Globus pallidus (tissue), 1 donor: ENCODE measurements at places on chromosomes 11 and 22.

- DNase-seq = no peak
These were observed 18.2 kb upstream of the MUC5AC start for GRCh38 chr11:1139441-1140083.

DNA sequence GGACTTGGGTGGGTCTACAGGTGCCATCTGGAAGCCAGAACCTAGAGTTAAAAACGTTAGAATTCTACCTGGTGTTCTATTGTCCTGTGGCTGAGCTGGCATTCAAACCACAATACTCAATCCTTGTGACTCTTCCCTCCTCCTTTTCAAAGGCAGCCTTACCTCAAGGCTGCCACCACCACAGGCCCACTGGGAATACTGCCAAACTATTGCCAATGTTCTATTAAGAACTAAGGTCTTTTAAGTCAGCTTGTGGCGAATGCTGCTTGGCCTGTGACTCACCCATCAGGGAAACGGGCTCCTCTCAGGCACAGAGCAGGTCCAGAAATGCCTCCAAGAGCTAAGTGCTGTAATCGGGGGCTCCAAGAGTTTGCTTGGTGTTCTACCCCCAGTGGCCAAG lies 1008.4 kb downstream of the JRKL start:
- DNase-seq = no peak

- DNase-seq = no peak
These were observed 687 bp downstream of the ZNF202 start for GRCh38 chr11:123740787-123741158.

DNA sequence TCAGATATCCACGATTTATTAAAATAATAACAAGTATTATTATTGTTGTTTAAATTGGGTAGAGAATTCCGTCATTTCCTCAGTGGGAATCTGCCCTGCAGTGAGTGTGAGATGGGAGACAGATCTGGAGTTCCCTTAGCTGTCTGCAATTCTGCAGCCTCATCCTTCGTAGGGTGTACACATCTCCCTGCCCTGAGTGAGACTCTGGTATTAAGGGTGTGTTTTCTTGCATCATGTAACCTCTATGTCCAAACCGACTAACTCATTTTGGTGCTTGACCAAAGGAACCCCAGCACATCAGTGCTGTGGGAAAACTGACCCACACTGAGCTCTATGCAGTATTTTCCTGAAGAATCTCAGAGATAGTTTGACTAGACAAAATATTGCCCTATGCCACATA lies 157.6 kb downstream of the LDLRAD3 start:
- DNase-seq = no peak

DNA sequence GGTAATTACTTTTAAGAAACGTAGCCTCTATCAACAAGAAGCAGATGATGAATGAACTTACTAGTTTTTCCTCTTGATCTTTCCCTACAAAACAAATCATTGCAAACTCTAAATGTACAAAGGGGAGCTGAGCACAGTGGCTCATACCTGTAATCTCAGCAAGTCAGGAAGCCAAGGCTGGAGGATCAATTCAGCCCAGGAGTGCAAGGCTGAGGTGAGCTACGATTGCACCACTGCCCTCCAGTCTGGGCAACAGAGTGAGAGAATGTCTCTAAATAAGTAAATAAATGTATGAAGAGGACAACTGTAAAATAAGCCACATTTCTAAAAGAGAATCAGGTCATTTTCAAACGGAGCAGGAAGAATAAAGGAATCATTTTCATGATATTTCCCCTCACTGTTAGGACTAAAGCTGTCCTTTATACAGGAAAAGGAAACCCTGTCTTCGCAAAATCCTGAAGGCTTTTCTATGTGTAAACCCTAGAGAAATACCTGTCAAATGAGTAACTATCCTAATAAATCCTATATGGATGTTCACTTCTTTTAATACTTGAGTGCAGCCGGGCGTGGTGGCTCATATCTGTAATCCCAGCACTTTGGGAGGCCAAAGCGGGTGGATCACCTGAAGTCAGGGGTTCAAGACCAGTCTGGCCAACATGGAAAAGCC lies 41.2 kb downstream of the RRAS2 start:
- no peak for DNase-seq

GRCh38 chr11:119684361-119685110 lies 44.5 kb downstream of the NECTIN1 start:
- DNase-seq = no peak

DNA sequence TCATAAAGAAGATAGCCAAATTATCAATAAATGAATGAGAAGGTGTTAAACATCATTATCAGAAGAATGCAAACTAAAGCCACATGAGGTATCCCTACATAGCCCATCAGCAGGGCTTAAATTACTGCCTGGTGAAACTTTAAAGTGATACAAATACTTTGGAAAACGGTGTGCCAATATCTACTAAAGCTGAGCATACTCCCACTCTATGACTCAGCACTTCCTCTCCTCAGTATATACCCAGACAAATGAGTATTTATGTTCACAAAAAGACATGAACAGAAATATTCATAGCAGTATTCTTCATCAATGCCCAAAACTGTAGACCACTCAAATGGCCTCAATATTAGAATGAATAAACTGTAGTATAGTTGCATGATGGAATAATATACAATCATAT lies 284.6 kb upstream of the ZC3H12C start:
- DNase-seq = no peak

DNA sequence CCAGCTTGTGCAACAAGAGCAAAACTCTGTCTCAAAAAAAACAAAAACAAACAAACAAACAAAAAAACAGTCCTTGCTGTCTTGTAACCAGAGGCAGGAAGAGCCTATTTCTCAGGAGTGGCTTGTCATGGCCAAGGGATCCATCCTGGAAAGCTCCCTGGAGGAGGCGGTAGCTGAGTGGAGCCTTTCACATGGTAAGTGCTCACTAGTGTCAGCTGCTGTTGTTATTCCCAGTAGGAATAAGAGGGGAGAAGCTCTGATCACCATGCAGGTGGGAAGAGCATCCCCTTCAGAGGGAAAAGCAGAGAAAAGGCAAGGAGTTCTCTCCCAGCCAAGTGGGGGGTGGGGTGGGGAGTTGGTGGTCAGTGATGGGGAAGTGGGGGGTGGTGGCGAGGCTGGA lies 54.6 kb upstream of the WNT7B start:
- no peak for DNase-seq

DNA sequence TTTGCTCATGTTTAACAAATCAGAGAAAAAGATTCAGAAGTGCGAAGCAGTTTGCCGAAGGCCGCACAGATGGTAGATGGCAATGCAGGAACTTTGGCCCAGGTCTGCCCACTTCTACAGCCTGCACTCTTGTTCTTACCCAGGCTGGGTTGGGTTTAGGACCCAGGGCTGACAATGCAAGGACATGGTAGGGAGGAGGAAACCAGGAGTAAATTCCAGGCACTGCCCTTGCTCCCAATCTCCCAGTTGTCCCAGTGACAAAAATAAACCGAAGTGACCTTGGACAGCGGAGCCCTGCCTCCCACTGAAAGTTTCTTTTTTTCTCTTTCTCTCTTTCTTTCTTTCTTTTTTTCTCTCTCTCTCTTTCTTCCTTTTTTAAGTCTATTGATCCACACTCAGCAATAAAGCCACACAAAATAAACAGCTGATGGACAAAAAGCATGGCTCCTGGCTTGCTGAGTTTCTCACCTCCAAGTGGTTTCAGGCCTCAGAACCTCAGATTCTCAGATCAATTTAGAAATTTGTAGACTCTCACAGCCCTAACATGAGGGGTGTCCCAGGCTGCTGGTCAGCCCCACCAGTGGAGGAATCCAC lies 33.5 kb upstream of the FCHSD2 start:
- DNase-seq = no peak
